ENCODE measurements at places on chromosomes 7 and 10.

GRCh38 chr7:132603220-132603833 is 27.1 kb upstream of the PLXNA4 start:
- no peak for DNase-seq

- no peak for DNase-seq
Measured at GRCh38 chr7:415646-416525, 103.8 kb downstream of the PDGFA start.

DNA sequence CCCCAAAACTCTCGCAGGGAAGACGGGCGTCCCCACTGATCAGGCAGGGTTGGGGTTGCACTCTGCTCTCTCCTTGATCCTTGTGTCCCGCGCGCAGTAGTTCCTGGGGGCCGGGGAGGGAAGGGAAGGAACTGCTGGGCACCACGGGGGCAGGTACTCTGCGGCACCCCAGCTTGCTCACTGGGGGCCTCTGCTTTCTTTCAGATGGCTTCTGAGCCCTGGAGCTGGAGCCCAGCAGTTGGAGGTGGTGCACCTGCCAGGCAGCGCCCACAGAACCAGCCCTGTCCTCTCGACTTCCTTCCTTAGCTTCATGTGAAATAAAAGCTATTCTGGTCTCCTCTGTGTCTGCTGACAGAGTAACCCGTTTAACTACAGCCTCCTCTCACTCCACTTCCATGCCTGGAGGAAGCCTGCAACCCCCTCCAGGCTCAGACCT is 12.2 kb downstream of the PLAC9 start:
- DNase-seq, result no peak

GRCh38 chr7:132828502-132828901 is 252.2 kb upstream of the PLXNA4 start:
- DNase-seq, result peak; percentile 15

DNA sequence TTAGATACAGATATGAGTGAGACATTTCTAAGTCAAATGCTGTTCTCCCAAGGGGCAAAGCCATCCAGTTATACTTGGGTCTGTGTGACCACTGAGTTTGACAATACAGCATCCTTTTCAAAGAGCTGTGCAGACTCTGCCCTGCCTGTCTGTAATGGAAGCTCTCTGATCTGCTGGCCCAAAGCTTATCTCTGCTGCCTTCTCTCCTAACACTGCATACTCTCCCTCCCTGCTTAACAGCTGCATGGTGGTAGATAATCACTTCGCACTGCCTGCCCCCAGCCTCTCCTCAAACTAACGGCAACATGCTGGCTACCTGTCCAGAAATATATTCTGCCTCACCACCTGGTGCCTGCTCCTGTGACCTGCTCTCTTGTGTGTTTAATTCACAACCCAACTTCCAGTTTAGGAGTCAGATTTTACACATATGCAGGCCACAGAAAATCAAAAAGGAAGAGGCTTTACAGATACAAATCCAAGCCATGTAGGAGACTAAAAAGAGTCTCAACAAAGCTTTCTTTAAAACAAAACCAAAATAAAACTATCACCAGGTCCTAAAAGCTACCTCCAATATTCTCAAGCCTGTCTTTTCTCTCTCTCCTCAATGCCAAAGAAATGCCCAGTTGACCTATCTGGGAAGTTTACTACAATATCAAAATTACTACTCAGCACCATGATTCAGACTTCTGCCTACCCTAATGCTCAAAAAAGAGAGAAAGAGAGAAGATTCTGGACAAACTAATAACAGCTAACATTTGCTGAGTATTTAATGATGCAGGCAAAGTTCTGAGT is 145.6 kb downstream of the RELN start:
- DNase-seq, result no peak

DNA sequence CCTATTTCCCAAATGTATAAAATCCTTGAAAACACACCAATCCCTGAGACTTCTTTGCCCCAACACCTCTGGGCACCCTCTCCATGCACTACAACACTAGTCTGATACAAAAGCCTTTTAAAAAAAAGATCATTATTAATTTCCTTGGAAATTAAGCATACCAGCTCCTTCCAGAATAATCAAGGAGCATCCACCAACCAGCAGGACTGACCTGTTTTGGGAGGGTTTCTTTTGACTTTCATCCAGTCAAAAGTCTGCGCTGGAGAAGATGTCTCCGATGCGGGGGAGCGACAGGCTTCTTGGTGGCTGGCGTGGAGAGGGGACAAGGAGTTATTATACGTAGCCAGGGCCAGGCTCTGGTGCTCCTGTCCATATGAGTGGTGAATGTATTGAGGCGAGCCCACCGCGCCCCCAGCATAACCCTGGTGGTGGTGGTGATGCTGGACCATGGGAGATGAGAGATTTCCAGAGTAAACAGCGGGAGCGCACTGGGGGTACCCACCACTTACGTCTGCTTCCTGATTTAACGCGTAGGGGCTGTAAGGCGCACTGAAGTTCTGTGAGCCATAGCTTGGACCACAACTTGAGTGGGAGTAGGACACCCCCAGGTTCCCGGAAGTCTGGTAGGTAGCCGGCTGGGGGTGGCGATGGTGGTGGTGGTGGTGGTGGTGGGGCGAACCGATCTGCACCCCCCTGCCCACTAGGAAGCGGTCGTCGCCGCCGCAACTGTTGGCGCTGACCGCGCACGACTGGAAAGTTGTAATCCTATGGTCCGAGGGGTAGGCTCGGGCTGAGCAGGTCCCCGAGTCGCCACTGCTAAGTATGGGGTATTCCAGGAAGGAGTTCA is 527 bp downstream of the HOXA1 start:
- DNase-seq, result no peak

Data from EH (cell line).